Activated naive CD8-positive, alpha-beta T cell treated with anti-CD3 and anti-CD28 coated beads, Interleukin-2, amount 10 ng/mL, durations not matched to agents 7 days and 5 days (primary cell): ENCODE measurements at places on chromosomes 4 and X. TPM values are rescaled to one million over a fixed set of nuclear protein-coding genes. Genes with fewer than 3 reads are reported as not detected.

The PGM2 gene
- total RNA-seq: 42.2 TPM

The UCHL1 gene
- total RNA-seq: 1.5 TPM

The DMRTC1 gene
- 0.28 TPM for total RNA-seq

The XPNPEP2 gene
- 0.65 TPM for total RNA-seq

The XAGE2 gene
- total RNA-seq: not detected

The SSX4 gene
- not detected for total RNA-seq

The CXCL11 gene
- not detected for total RNA-seq

The DMP1 gene
- total RNA-seq: not detected
